Mesenchymal stem cell (in vitro differentiated cells and primary cell): ENCODE measurements at places on chromosomes 7 and 10.

DNA sequence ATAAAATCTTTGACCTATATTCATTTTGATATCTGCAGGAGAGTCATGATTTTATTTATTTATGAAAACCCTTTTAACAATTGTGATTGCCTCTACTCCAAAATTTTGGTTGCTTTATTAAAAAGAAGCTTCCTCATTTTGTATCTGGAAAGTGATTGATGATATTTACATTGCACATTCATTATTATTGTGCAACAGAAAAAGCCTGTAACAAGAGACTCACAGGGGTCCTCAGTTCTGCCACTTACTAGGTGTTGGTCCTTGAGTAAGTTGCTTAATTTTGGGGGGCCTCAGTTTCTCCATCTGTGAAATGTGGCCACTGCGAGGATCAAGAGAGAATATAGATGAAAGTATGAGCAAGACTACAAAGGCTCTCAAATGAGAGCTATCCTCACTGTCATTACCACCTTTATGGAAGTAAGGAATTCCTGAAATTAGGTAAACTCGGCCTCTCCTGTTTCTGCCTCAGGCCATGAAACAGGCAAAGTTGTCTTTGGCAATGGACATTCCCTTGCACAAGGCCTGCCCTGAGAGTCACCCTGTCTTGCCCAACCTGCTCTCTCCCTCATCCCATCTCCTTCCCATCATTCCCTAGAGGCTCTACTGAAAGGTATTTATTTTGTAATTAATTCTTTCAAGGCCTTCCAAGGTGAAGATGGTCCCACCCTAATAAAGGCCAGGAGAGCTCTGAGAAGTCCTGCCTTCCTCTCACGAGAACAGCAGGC is 66.1 kb upstream of the ABLIM1 start:
- no peak overlapping the region for H3K4me3 ChIP-seq
- H3K27ac ChIP-seq = no peak overlapping the region
- H3K36me3 ChIP-seq = no peaks in the 10 kb centered on the region
- H3K4me1 ChIP-seq = no peaks in the 10 kb centered on the region
- no peaks in the 10 kb centered on the region for H3K27me3 ChIP-seq
- no peak for DNase-seq

DNA sequence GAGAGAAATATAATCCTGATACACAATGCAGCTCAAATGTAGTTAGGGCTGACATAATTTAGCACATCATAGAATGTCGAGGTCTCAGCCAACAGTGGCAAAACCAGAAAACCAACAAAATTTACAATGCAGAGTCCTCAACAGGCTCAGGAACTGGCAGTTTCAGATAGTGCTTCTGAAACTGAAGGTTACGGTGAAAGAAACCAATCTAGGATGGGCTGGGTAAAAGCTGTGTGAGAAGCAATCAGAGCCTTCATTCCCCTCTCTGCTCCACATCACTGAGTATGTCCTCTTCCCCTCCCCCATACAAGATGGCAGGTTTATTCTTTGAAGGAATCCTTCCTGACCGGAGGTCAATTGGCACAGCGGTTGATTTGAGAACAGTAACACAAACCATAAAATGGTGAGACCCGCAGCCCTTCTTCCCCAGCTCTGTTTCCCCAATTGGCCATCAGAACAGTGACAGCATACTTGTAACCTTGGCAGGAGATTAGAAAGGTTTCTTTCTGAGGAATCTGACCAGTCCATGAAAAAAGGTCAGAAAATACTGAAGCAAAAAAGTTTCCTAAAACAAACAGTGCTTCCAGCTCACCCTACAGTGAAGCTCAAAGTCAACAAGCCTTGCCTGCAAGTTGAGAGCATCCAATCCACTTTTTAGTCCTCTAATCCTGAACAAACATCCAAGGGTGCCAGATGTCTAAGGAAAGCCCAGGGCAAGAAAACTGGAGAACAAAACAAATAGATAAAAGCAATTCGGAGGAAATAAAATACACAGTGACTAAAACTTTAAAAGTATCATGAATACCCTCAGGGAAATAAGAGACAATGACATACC is 53.9 kb upstream of the IL6 start:
- H3K27ac ChIP-seq = no peak overlapping the region
- no peaks in the 10 kb centered on the region for H3K36me3 ChIP-seq
- H3K27me3 ChIP-seq = no peaks in the 10 kb centered on the region
- H3K4me1 ChIP-seq = peaks cover 8% of the 10 kb centered on the region
- no peak overlapping the region for H3K4me3 ChIP-seq

GRCh38 chr7:15478401-15478800 is 83.4 kb downstream of the AGMO start:
- no peak overlapping the region for H3K4me3 ChIP-seq
- H3K27me3 ChIP-seq = no peaks in the 10 kb centered on the region
- no peak for DNase-seq
- H3K27ac ChIP-seq = no peak overlapping the region

DNA sequence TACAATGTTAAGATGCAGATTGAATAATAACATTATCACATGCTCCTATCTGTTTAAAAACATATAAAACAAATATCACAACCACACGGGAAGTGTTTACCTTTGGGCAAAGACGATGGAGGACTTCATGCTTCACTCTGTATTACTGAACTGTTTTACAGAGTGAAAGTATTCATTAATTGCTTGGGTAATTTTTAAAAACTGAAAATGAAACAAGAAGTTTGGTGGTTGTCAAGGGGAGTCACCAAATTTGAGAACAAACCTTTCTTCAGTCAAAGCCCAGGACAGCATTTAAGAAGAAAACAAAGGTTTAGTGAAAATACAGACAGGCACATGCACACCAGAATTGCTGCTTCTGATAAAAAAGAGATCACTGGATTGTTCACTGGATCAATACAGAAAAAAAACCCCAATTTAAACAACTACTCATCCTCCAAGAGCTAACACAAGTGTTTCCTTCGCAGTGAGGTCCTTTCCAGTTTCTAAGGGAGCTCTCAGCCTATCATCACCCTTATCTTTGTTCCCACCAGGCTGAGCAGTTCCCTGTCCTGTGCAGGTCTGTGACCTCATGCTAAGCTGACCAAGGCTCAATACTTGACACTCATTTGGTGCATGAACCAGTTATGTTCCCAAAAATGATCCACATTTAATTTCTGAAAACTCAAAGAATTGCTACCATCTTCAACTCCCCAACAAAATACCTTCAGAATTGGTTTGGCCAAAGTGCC is 8.8 kb downstream of the PARP12 start:
- peaks cover 2% of the 10 kb centered on the region for H3K4me1 ChIP-seq
- no peak for DNase-seq

DNA sequence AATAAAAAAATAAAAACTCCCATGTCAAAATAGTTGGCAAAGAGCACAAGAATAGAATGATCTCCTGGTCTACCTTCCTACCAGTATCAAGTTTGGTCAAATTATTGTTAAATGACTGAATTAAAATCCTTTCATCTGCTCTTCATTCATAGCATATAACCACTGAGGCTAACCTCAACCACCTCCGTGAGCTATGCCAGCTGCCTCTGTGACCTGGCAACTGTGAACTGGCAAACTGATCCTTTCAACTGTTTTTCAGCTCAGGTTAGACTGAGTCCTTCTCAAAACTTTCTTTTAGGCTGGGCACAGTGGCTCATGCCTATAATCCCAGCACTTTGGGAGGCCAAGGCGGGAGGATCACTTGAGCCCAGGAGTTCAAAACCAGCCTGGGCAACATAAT is 36.1 kb downstream of the NUDCD3 start:
- H3K4me3 ChIP-seq = no peak overlapping the region
- no peaks in the 10 kb centered on the region for H3K27me3 ChIP-seq
- DNase-seq = no peak
- H3K4me1 ChIP-seq = peaks cover 3% of the 10 kb centered on the region
